Thymus (tissue), 14 donors: ENCODE measurements at places on chromosomes 1 and 21. TPM values are rescaled to one million over a fixed set of nuclear protein-coding genes. Genes with fewer than 3 reads are reported as not detected.

CYP4A11 gene
- polyA plus RNA-seq = 0.05 TPM

CTNNBIP1 gene
- polyA plus RNA-seq = 16.7 TPM

BSND gene
- 0.11 TPM for polyA plus RNA-seq

ELAVL4 gene
- 0.55 TPM for polyA plus RNA-seq

OR6N1 gene
- polyA plus RNA-seq = not detected

DIO1 gene
- 0.18 TPM for polyA plus RNA-seq

HJV gene
- polyA plus RNA-seq = 0.62 TPM

CLEC20A gene
- polyA plus RNA-seq = 0.39 TPM

RIPK4 gene
- polyA plus RNA-seq = 9.3 TPM

OPRD1 gene
- 0.05 TPM for polyA plus RNA-seq

RASSF5 gene
- polyA plus RNA-seq = 54.3 TPM
